Activated T-helper 1 cell treated with anti-CD3 and anti-CD28 coated beads, Interleukin-12 subunit alpha, Interleukin-12 subunit beta, Interleukin-2, Interleukin-4 antibody, amounts not matched to agents 30 ng/mL and 10 ng/mL and 1 ng/mL, durations not matched to agents 14 hours and 24 hours and 36 hours (primary cell): ENCODE measurements at places on chromosomes 2 and 18. TPM values are rescaled to one million over a fixed set of nuclear protein-coding genes. Genes with fewer than 3 reads are reported as not detected.

GRCh38 chr2:51667679-51668078 is 635.7 kb upstream of the NRXN1 start:
- no peak overlapping the region for H3K4me3 ChIP-seq
- no peak for DNase-seq
- H3K36me3 ChIP-seq = no peaks in the 10 kb centered on the region
- H3K4me1 ChIP-seq = no peaks in the 10 kb centered on the region
- no peaks in the 10 kb centered on the region for H3K27me3 ChIP-seq

DNA sequence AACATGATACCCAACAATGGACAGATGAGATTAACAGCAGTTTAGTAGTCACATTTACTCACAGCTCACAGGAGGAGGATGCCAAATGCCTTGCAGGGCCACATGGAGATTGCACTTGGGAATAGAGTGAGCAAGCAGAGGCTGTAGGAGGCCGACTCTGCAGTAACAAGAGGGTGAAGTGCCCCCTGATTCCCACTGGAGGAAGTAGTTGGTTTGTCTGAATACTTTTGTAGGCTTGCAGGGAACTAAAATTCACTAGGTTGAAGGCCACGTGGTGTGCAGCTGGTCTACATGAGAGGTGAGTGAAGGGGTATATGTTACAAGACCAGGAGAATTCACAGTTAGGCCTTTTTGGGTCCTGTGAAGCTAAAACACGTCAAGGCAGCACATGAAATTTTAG is 419.3 kb upstream of the TNP1 start:
- no peak for DNase-seq
- H3K27me3 ChIP-seq = peaks cover 12% of the 10 kb centered on the region
- no peaks in the 10 kb centered on the region for H3K36me3 ChIP-seq
- H3K4me3 ChIP-seq = no peak overlapping the region

DNA sequence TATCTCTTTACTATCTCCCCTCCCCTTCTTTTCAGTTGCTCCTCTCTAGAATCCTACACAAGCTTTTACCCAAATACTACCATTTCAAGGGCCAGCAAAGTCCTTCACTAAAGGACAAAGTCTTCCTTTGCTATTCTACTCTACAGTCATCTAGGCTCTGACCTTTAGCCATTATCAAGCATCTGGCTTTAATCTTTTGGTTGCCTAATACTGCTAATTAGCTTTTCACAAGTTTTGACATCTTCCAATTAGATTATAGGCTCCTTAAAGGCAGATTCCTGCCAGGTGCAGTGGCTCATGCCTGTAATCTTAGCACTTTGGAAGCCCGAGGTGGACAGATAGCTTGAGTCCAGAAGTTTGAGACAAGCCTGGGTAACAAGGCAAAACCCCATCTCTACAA is 194.4 kb downstream of the SH3BP4 start:
- H3K27ac ChIP-seq = no peak overlapping the region
- no peaks in the 10 kb centered on the region for H3K36me3 ChIP-seq
- DNase-seq = no peak
- peaks cover 3% of the 10 kb centered on the region for H3K27me3 ChIP-seq

GRCh38 chr2:168461178-168461941 is 5.3 kb downstream of the CERS6 start:
- H3K4me1 ChIP-seq = peaks cover 73% of the 10 kb centered on the region
- no peak overlapping the region for H3K27ac ChIP-seq
- no peak for DNase-seq

GRCh38 chr2:23430263-23430662 is 45.3 kb downstream of the KLHL29 start:
- no peak for DNase-seq
- no peaks in the 10 kb centered on the region for H3K36me3 ChIP-seq
- H3K27me3 ChIP-seq = peaks cover 4% of the 10 kb centered on the region
- H3K4me1 ChIP-seq = peaks cover 5% of the 10 kb centered on the region

GRCh38 chr2:151669585-151670081 is 64.6 kb downstream of the NEB start:
- H3K27ac ChIP-seq = peak overlapping the region; percentile 25
- DNase-seq = no peak
- H3K27me3 ChIP-seq = no peaks in the 10 kb centered on the region

DNA sequence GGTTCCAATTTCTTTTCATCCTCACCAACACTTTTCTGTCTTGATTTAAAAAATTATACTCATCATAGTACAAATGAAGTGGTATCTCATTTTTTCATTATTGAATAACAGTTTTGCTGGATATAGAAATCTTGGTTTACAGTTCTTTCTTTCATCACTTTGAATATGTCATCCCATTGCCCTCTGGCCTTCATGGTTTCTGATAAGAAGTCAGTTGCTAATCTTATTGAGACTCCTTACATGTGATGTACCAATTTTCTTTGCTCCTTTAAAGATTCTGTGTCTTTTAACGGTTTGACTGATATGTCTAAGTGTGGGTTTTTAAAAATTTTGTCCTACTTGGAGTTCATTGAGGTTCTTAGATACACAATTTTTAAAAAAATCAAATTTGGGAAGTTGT is 35.0 kb downstream of the SLC3A1 start:
- no peak for DNase-seq
- H3K27ac ChIP-seq = no peak overlapping the region
- H3K4me1 ChIP-seq = no peaks in the 10 kb centered on the region
- H3K4me3 ChIP-seq = no peak overlapping the region
- peaks cover 31% of the 10 kb centered on the region for H3K36me3 ChIP-seq

DNA sequence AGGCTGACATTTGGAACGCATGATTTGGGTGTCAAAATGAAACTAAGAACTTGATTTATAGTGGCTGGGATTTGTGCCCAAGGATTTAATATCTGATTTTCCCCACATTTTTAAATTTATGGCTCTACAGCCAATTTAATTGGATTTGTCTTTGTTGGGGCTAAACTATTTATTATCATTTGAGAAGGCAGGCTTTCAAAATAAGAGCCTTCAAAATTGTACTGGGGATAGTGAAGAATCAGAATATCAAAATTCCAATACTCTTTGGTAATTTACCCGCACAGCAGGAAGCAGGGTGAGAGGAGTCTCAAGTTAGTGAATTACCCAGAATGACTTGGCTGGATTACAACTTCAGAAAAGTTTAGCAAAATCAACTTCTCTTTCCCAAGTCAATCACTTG is 278.1 kb downstream of the LRATD1 start:
- no peak for DNase-seq
- no peaks in the 10 kb centered on the region for H3K4me1 ChIP-seq
- H3K27ac ChIP-seq = no peak overlapping the region
- no peak overlapping the region for H3K4me3 ChIP-seq

GRCh38 chr2:177711483-177712265 is 319.1 kb downstream of the AGPS start:
- no peaks in the 10 kb centered on the region for H3K4me1 ChIP-seq
- H3K36me3 ChIP-seq = no peaks in the 10 kb centered on the region
- H3K27ac ChIP-seq = no peak overlapping the region
- no peak overlapping the region for H3K4me3 ChIP-seq
- H3K27me3 ChIP-seq = peaks cover 1% of the 10 kb centered on the region

- no peak overlapping the region for H3K27ac ChIP-seq
- no peak for DNase-seq
- no peak overlapping the region for H3K4me3 ChIP-seq
- H3K4me1 ChIP-seq = no peaks in the 10 kb centered on the region
- H3K36me3 ChIP-seq = no peaks in the 10 kb centered on the region
These were observed 1574.2 kb upstream of the PIK3C3 start for GRCh38 chr18:40380686-40381439.

- no peak overlapping the region for H3K27ac ChIP-seq
- H3K4me1 ChIP-seq = no peaks in the 10 kb centered on the region
These were observed 67.3 kb downstream of the CAMKMT start for GRCh38 chr2:44429034-44429433.

DNA sequence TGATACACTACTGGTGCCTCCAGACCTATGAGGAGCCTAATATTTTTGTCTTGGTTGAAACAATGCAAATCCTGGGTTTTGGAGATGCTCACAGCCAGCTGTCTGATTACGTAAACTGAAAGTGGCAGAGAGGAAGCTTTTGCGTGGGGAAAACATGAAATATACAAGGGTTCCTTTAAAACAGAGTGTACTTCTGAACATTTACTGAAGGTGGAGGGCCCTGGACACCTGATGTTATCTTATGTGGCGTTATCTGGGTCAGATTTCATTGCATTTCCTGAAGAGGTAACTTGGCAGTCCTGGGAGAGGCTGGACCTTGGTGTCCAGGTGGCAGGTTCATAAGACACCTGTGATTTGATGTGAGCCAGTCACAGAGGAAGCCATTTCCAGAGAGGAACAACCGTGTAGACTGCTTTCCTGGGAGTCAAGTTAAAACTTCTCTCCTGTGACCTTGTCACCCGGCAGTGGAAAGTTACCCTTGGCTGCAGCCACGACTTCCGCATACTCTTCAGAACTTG is 105.0 kb downstream of the NEDD4L start:
- H3K4me3 ChIP-seq = no peak overlapping the region
- H3K4me1 ChIP-seq = no peaks in the 10 kb centered on the region
- H3K27me3 ChIP-seq = peaks cover 5% of the 10 kb centered on the region
- H3K27ac ChIP-seq = no peak overlapping the region

DNA sequence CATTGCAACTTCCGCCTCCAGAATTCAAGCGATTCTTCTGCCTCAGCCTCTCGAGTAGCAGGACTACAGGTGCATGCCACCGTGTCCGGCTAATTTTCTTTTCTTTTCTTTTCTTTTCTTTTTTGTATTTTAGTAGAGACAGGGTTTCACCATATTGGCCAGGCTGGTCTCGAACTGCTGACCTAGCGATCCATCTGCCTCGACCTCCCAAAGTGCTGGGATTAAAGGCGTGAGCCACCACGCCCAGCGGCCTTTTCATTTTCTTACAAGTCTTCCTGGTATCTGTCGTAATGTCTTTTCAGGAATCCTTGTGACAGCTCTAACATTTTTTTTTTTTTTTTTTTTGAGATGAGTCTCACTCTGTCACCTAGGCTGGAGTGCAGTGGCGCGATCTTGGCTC is 66.4 kb upstream of the EDAR start:
- no peak for DNase-seq
- H3K27ac ChIP-seq = no peak overlapping the region
- H3K36me3 ChIP-seq = no peaks in the 10 kb centered on the region
- H3K4me1 ChIP-seq = no peaks in the 10 kb centered on the region
- H3K4me3 ChIP-seq = no peak overlapping the region

FARSB gene
- 48.9 and 53.4 TPM in 2 replicates for total RNA-seq

FAP gene
- not detected in 2 replicates for total RNA-seq

GPR55 gene
- total RNA-seq = 0.13 and 0.29 TPM in 2 replicates

AQP12B gene
- not detected in 2 replicates for total RNA-seq

CCDC148 gene
- total RNA-seq = 0.36 TPM in 1 of 2 replicates, not detected in the other

FLACC1 gene
- 0.23 and 1.1 TPM in 2 replicates for total RNA-seq

GYPC gene
- total RNA-seq = 125 and 130 TPM in 2 replicates

FAHD2B gene
- total RNA-seq = 18.8 and 22.4 TPM in 2 replicates

CHAC2 gene
- 24.1 and 25.6 TPM in 2 replicates for total RNA-seq

SCN9A gene
- total RNA-seq = 0.07 and 0.13 TPM in 2 replicates
